ENCODE measurements at places on chromosomes 2 and 18.

DNA sequence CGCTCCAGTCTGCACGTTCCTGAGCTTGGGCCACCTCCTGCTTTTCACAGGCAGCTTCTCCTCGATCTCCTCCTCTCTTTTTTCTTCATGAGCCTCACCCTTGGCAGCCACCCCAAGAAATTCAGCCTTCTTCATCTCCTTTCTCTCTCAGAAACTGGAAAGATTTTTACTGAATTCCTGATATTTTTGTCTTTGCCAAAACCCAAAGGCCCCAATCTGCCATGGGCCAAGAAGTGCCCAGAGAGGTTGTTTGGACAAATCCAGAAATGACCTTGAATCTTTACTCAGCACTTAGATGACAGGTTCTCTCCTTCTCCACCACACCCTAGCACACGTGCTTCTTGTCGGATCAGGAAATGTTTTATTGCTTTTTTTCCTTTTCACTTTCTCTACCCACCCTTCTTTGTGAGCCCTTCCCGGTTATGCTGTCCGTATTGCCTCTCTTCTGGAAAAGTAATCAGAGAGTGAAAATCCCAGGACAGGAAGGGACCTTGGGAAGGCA, 134.5 kb upstream of the TNP1 start:
- no peak for DNase-seq

DNA sequence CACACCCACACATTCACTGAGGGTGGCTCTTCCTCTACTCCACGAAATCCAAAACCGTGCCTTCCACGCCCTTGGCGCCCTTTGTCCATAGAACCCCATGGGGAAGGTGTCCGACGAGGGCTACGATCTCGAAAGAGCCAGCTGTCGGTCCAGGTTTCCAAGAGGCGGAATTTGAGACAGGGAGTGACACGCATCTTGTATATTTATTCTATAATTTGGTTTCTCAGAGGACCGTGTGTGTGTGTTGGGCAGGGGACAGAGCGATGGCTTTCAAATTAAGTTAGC, 726 bp downstream of the C2orf69 start:
- DNase-seq, result no peak

DNA sequence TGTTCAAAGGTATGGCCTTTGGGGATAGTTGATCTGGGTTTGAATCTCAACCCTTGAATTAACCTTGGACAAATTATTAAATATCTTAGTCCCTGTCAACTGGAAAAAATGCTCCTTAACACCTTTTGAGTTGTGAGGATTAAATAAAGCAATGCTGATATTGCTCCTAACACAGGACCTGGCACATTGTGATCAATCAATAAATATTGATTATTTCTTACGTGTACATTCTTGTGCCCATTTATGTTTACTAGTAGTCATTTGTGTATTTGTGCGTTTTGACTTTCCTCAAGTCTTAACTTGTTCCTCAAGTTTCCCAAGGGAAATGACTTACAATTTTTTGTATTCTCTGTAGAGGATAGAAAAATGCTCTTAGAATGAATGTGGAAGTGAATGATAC, 19.6 kb upstream of the FIGN start:
- no peak for DNase-seq

DNA sequence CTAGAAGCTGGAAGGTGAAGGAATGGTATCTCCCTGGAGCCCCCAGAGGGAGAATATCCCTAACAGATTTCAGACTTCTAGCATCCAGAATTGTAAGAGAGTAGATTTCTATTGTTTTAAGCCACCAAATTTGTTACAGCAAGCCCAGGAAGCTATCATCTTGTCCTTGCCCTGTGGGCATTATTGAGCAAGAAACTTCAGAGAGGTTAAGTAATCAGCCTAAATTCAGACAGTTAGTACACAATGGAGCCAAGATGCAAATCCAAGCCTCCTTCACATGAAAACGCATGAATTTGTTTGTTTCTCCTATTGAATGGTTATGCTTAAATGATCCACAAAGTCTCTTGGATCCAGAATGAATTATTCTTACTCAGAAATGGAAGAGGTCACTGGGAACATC, 55.2 kb upstream of the TRIB2 start:
- DNase-seq, result no peak

DNA sequence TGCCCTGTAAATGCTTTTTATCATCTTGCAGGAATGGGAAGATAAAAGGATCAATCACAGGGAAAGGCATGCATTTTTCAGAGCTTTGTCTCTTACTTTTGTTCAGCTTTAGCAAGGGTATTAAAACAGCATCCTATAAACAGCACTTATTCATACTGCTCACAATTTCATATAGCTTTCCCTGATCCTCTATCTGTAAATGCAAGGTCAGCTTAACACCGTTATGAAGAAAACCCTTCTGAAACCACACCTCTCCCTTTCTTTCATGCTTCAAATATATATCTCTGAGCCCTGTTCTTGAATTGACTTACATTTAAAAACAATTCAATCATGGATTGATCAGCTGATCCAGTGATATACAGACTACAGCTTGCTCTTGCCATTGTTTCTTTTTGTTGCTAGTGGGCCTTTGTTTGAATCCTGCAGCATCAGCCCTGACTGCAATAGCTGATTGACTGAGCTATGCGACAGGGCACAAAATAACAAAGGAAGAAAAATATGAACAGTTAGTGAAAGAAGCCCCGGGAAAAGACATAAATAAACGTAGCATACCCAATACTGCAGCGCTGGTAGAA, 795.5 kb upstream of the CDH2 start:
- DNase-seq, result no peak

GRCh38 chr2:52828112-52828511, 939.5 kb upstream of the CHAC2 start:
- no peak for DNase-seq

DNA sequence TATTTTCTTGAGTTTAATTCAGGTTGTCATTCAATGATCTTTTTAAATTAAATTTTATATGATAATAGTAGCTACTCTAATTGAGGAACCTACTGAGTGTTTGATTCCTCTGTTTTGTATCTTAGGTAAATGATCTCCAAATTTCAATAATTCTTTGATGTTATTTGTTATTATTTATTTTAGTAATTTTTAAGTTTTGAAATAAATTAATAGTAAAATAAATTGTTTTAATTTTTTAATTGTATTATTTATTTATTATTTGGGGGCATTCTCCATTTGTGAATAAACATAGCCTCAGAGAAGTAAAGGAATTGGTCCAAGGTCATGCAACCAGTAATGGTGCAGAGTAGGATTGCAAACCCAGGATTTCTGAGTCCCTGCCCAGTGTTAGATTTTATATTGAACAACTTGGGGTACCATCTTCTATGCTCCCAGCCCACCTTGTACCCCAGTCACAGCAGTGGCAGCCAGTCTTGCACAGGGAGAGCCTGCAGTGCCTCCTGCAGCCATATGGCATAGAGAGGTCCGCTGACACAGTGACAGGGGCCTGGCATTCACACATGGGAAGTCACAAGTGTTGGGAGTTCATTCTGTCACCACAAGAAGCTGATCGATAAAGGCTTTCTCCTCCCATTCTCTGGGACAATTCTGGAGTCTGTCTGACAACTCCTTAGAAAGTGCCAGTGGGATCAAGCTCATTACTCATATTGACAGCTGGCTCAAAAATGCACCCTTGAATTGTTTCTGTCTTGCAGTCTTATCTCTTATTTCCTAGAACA, 110.0 kb upstream of the ETAA1 start:
- no peak for DNase-seq

DNA sequence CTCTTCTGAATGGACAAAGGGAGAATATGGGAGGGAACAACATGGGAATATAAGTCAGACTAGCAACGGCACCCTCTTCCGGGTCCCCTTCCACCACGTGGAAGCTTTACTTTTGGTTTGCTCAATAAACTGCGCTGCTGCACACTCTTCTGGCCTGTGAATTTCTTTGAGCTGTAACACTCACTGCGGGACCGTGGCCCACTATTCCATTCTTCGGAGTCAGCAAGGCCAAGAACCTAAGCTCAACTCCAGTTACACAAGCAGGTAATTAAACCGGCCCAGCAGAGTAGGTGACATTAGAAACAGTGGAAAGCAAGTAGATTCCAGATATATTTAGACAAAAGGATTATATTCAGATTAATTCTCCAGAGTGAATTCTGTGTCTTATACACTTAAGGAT, 697.4 kb upstream of the NXPH2 start:
- no peak for DNase-seq

DNA sequence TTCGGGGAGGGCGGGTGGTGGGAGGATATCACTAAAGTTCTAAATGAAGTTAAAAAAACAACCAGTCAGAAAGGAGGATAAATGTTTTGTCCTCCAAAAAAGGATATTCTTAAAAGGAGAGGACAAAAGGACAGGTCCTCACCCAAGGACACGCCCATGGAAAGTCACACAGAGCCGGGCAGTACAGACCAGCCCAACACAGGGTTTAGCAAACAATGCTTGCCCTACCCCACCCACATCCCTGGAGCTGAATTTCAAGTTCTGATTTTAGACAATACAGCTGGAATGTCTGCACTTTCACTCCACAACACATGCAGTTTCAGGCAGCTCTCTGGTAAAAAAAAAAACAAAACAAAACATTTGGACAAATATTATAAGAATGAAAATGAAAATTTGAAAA, 67.9 kb downstream of the SLC9A4 start:
- peak; percentile 72 for DNase-seq

- DNase-seq, result no peak
Measured at GRCh38 chr2:25311865-25312575, 29.7 kb downstream of the DNMT3A start.
